ENCODE measurements at places on chromosomes 13 and 19.

- DNase-seq: no peak
Observed at GRCh38 chr13:49607761-49608160, 20.5 kb upstream of the ARL11 start.

GRCh38 chr13:75882261-75882660 lies 246.1 kb downstream of the LMO7 start:
- no peak for DNase-seq

- DNase-seq: no peak
Observed at GRCh38 chr13:18233783-18234299, 947.8 kb downstream of the TUBA3C start.

GRCh38 chr19:7268705-7269098 lies 25.5 kb downstream of the INSR start:
- no peak for DNase-seq

- no peak for DNase-seq
Observed at GRCh38 chr13:113421673-113422270, 31.5 kb downstream of the ADPRHL1 start.

GRCh38 chr13:100542826-100543156 lies 45.8 kb downstream of the GGACT start:
- DNase-seq: no peak

DNA sequence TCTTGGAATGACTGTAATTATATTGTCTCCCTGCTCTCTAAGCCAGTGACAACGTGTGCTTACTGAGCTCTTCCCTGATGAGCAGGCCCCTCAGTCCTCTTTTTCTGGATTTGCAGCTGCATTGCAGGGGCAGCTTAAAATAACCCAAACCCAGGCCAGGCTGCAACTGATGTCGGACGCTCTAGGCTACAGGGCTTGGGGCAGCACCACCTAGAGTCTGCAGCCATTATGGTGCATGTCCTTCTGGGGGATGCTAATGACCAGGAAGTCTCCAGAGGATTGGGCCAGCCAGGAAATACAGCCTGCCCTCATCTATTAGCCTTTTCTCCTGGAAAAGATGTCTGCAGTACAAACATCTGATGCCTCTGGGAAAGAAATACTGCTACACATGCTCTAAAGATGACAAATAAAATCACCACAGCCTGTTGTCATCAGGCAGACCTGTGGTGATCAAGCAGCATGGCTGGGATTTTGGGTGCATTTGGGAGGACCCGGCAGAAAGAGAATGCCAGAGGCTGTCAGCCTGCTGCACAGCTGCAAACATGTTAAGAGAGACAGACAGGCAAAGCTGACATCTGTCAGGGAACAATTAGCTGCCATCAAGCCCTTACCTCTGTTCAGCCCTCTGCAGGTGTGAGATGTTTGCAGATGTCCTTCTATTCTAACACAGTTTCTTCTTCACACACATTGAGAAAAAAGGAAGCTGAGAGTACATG lies 51.8 kb downstream of the CCDC70 start:
- no peak for DNase-seq

DNA sequence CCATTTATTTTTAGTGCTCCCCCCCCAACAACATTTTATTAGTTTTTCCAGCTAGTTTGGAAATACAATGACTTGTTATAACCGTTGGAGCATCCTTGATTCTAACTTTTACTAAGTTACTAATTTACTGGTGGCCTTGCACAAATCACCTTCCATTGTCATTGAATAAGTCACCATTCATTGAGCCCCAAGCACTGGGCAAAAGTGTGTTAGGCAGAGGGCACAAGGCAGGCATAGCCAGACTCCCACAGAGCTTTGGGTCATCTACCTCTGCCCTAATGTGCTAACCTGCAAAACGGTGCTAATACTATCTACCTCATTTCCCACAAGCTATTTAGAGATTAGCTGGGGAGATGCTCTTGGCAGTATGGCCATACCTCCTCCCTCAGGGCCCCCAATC lies 86.8 kb upstream of the RNF113B start:
- DNase-seq: no peak

DNA sequence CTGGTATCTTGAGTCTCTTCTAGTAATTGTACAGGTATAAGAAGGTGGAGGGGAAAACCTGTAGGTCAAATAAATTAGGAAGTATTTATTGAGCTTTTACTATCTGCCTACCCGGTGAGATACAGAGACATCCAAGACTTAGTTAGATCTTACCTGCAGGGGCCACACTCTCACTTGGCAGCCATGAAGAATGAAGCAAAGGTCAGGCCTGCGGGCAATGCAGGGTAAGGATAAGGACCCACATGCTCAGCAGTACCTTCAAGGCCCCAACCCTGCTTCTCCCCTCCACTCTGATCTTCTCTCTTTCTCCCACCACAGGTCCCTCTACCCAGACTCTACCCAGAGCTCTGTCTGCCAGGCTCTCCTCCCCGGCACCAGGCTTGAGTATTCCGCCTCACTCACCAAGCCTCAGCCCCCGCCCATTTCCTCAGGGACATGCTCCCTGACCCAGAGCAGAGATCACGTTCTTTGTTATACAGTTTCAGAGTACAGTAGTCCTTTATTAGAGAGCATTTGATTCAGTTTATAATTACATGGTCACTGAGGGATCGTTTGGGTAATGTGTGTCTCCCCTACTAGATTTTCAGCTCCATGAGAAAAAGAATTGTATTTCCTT lies 18.9 kb upstream of the CLDN10 start:
- DNase-seq: no peak

- DNase-seq: no peak
Observed at GRCh38 chr13:29878101-29878500, 27.7 kb upstream of the UBL3 start.

- DNase-seq: peak; percentile 46
Observed at GRCh38 chr19:11887611-11888531, at the start of gene ZNF69. Gene ZNF69 (plus strand): TSS chr19:11887782. CDS start chr19:11887924, 142 bp downstream.

GRCh38 chr13:72850959-72851677 lies 69.2 kb downstream of the PIBF1 start:
- no peak for DNase-seq

- no peak for DNase-seq
Observed at GRCh38 chr13:27472941-27473340, 22.6 kb upstream of the MTIF3 start.

- no peak for DNase-seq
Observed at GRCh38 chr13:26614721-26615120, 57.2 kb downstream of the WASF3 start.

- no peak for DNase-seq
Observed at GRCh38 chr13:41409611-41410010, 47.7 kb upstream of the RGCC start.

DNA sequence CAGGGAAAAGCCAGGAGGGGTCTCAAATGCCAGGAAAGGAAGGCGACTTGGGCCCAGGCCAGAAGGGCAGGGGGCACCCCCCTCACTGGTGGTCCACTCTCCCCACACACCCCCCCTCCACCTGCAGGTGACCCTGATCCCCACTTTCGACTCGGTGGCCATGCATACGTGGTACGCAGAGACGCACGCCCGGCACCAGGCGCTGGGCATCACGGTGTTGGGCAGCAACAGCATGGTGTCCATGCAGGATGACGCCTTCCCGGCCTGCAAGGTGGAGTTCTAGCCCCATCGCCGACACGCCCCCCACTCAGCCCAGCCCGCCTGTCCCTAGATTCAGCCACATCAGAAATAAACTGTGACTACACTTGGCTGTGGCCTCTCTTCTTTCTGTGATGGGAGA lies 14.9 kb downstream of the MAP1S start:
- DNase-seq: no peak

GRCh38 chr19:48554385-48555091 lies 2.6 kb downstream of the SULT2B1 start:
- no peak for DNase-seq

DNA sequence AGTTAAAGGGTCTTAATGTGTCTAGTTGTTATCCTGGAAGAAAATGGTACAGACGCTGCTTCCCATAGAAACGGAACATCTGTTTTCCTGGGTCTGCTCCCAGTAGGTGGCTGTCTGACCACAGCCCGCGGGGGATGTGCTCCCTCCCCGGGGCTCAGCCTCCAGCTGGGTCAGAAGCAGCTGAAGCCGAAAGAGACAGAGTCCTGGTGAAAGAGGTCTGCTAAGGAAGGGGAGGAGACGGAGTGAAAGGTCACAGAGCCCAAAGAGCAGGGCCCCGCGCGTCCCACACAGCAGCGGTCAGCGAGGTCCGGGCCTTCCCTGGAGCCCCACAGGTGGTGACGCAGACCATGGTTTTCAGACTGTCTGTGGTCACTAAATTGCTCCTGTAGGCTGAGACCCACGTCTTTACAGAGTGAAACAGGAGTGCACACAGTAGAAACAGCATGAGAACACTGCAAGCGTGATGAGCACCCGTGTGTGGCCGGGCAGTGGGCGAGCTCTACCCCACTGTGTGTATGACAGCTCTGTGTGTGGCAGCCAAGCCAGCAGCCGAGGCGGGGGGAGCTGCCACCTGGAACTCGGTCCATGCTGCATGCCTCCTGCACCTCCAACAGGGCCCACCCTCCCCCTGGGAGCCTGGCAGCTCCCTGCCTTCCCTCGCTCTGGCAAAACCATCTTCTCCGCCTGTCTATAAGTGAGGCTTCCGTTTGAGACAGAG lies 52.0 kb upstream of the C13orf46 start:
- DNase-seq: no peak

GRCh38 chr19:28878862-28879566 lies 333.9 kb downstream of the UQCRFS1 start:
- peak; percentile 32 for DNase-seq

DNA sequence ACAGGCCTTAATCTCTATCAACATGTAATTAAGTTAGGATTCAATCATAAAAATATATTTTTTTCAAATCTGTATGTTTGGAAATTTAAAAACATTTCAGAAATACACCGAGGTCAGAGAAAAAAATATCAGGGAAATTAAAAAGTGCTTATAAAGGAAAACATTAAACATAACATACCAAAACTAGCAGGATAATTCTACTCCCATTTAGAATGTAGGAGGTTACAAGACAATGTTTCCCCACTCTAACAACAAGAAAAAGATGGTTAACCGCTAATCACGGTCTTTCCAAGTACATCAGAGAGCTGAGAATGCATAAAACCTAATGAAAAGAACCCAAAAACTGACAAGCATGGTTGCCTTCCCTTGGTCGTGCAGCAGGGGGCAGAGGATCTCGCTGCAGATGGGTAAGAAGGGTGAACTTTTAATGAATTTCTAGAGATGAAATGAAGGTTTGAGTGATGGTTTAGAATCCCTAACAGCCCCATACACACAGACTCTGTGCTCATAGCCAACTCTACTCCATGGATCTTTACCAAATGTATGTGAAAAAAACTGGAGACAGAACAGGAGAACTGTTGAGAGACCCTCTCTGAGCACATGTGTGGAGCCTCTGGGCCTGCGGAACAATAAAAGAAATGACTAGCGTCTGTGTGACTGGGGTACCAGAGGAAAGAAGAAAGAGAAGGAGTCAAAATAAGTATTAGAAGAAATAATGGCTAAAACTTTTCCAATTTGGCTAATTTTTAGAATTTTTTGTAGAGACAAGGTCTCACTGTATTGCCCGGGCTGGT lies 51.3 kb upstream of the LSM14A start:
- peak; percentile 36 for DNase-seq

DNA sequence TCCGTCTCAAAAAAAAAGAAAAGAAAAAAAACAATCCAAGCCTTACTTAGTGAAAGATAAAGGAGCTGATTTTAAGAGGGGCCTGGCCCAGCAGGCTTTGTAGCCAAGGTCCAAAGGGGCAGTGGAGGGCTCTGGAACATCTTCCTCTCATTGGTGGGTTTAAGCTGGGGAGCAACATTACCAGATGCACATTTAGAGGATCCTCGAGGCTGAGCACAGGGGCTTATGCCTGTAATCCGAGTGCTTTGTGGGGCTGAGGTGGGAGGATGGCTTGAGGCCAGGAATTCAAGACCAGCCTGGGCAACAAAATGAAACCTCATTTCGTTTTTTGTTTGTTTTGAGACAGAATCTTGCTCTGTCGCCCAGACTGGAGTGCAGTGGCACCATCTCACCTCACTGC lies 8.0 kb upstream of the TMEM160 start:
- no peak for DNase-seq

GRCh38 chr13:97600458-97601075 lies 166.6 kb downstream of the RAP2A start:
- DNase-seq: no peak

DNA sequence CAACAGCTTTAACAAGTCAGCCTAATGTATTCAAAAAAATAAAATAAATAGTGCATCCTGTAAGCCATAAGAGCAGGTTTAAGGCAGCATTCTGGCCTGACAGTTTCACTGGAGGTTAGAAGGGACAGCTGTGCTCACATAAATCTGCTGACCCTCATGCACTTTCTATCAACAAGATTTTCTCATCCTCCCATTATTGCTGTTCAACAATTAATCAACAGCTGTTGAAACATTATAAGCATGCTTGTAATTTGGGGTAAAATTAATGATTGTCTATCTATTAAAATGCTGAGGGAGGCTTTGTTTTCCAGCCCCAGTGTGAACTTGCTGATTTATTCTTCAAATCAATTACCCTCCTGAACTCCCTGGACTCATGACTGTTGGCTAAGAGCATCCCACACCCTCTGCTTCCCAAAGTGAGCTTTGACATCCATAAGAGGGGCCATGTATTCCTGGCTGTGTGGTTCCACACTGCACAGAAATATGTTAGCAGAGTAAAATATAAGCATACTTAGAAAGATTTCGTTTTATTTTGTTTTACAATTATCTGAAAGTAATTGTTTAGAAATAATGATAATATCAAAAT lies 492.4 kb downstream of the EFNB2 start:
- no peak for DNase-seq

- no peak for DNase-seq
Observed at GRCh38 chr13:91017669-91018053, 329.8 kb upstream of the MIR17HG start.

- DNase-seq: no peak
Observed at GRCh38 chr13:40599747-40600146, 66.7 kb downstream of the FOXO1 start.

DNA sequence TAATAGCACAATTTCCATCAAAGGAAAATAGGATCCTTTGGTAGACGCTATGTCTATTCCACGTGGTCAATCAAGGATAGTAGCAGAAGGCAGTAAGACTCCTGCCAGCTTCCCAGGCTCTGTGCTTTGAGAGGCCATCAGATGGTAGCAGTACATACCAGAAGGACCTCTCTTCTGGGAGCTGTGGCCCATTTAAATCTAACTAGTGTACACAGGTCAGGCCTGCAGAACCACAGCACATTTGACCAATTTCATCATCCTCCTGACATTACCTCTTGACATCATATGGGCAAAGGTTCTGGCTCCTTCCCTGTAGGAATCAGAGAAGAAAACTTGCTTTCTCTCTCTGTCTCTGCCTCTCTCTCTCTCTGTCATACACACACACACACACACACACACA lies 229.6 kb upstream of the HTR2A start:
- no peak for DNase-seq

GRCh38 chr19:2047449-2048103 lies 3.5 kb downstream of the MKNK2 start:
- DNase-seq: no peak

DNA sequence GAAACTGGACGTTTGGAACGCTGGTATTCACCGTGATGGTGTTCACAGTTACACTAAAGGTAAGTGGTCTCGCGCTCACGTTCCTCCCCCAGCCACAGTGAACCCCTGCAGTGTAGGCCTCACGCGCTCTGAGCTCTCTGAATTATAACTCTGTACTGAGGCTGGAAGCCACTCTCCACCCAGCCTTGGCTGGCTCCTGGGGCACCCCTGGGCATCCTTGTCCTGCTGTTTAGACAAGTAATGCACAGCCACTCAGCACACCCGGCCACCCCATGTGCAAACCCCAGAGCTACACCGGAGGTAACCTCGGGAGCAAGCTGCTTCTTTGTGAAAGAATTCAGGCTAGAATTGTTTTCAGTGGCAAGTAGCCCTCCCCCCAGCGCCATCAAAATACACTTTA lies 97.3 kb upstream of the MCF2L start:
- DNase-seq: no peak

GRCh38 chr13:80671773-80672172 lies 330.8 kb upstream of the SPRY2 start:
- DNase-seq: no peak

- no peak for DNase-seq
Observed at GRCh38 chr13:75762955-75763354, 126.8 kb downstream of the LMO7 start.
